ENCODE measurements at places on chromosomes 7 and 10.

DNA sequence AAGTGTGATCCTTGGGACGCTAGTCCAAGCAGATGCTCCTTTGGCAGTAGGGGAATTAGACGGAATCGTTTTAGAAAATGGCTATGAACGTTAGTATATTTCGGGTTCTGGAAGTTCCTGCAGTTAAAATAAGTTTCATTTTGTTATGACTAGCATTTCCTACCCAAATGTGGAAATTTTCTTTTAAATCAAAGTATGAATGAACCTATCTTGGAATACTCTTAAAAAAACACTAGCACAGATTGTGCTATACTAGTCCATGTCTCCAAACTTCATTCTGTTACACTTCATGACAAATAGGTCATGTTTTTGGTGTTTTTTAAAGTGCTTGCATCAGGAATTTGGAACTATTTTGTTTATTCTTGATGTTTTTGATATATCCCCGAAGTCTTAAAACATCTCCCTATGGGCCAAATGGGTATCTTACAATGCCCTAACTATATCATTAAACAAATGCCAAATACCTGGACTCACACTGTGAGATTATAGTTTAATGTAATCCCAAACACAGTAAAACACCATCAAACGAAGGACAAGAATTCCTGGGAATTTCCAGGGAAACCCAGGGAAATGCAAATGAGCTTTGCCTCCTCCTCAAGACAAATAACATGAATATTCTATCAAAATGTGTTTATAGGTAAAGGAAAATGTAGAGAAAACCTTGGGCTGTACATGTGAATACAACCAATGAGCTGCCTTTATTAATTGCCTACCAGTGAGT lies 75.9 kb upstream of the PTPRZ1 start:
- no peak for DNase-seq

GRCh38 chr10:5895365-5895764 lies 5.3 kb downstream of the FBH1 start:
- no peak for DNase-seq

DNA sequence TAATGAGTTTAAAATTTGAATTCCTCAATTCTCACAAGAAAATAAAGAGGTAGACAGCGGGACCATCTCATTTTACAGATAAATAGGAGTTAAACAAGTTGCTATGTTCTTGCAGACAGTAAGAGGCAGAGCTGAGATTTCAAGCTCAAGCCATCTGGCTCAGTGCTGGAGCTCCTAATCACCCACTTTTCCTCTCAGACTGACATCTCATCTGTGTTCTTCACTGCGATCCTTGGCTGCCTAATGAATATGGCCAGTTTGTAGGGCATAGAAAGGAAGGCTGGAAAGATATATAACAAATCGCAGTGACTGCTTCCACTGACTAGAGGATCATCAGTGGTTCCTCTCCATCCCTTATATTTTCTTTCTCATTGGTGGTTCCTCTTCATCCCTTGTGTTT lies 151.2 kb downstream of the MPP7 start:
- no peak for DNase-seq

- DNase-seq = no peak
These were observed 267.0 kb downstream of the MAD1L1 start for GRCh38 chr7:1965579-1966294.

DNA sequence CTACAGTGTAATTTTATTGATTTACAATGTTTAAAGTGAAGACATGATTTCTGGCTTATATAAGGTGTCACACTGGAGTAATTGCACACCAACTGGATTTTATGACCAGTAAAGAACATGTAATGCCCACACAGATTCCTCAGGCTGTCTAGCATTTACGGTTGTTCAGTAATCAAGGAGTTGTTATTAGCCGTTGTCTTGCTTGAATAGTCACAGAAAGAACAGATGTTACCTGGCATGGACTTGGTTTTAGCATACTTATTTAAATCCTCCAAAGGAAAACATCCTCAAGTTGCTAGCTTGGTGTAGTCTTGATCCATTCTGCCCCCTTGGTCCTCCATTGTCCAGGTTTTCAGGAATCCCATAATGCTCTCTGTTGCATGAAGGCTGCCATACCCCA lies 65.8 kb downstream of the POU6F2 start:
- no peak for DNase-seq

- DNase-seq = no peak
These were observed 63.8 kb downstream of the ICA1 start for GRCh38 chr7:8197994-8198698.

DNA sequence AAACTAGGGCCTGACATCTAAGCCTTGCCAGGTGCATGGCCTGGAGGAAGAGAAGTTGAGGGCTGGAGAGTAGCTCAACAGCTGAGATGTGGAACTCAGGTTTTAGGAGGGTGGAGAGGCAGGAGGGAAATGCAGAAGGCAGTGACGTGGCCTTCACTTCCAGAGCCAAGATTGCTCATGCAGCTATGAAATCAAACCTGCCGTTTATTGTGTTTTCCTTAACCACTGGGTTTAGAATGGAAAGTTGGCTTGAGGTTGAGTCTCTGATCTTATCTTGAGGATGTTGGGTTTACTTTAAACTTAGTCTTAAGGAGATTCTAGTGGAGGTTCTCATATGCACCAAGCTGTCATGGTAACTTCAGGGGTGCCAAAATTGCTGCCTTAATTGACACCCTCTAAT lies 178.6 kb downstream of the SORCS3 start:
- no peak for DNase-seq

GRCh38 chr7:128379900-128380479 lies 18.5 kb upstream of the PRRT4 start:
- DNase-seq = no peak

DNA sequence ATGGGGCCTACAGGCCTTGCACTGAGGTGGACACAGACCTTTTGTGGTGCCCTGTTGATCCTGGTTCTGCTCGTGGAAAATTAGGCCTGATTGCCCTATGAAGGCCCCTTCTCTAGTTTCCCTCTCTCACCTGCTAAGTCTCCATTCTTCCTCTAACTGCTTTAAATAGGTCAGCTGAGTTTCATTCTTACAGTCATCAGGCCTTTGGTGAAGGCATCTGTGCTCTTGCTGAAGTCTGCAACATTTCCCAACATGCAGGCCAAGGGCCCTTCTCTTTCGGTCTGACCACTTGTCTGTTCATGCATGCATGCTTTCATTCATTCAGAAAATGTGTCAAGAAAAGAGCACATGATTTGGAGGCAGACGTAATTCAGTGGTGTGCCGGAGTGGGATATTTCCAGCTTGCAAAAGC lies 244.0 kb downstream of the BUB3 start:
- DNase-seq = peak; percentile 79

- peak; percentile 45 for DNase-seq
These were observed 863 bp downstream of the CCNY start for GRCh38 chr10:35336921-35337823.

DNA sequence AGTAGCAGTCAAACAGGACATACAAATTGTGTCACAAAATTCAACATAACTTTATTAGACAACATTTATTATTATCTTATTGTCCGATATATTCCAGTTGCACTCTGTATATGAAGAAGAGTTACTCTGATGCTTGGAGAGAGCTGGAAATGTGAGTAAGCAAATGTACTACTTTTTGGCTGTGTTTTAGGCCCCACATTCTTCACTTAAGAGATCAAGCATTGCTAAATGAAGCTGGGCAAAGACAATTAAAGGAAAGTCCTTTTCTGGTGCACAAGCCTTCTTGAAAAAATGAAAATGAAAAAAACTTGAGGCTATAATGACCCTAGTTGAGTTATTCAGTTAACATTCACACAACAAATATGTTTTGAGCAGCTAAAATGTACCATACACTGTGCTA lies 26.1 kb downstream of the MYPN start:
- DNase-seq = no peak

DNA sequence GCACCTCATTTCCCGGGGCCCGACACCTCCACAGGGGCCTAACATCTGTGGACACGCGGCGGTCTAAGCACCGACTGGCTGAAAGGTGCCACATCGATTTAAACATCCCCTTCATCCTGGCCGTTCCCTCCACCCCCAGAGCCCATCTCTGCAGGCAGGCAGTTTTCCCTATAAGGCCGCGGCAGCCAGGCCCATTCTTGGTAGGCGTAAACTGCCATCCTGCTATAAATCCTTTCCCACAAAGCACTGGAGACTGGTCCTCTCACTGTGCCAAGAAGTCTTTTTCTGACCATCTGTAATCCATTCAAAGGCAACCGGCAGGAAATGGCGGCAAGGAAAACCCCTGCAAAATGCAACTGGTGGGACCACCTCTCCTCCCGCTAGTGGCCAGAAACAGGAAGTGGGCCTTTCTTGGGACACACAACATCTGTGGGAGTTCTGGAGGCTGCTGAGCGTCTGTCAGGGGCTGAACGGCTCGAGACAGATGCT lies 22.4 kb downstream of the ATXN7L1 start:
- DNase-seq = no peak

GRCh38 chr7:351681-352480 lies 61.9 kb downstream of the FOXL3 start:
- no peak for DNase-seq

- DNase-seq = no peak
These were observed 112.9 kb downstream of the FAM107B start for GRCh38 chr10:14661818-14662217.

DNA sequence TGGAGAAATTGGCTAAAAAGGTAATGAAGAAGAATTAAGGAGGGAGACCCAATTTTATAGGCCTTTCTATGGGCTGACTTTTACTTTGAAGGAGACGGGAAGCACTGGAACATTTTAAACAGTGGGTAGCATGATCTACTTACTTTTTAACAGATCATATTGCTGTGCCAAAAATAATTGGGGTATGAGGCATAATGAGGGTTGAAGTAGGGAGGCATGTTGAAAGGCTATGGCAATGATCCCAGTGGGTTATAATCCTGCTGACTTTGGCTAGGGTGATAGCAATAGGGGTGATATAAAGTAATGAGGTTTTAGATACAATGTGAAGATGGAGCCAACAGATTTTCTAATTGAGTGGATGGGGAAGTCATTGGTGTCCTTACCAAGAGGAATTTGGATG lies 73.2 kb downstream of the GPR37 start:
- no peak for DNase-seq

Data from GM10248 (cell line).